ENCODE measurements at places on chromosomes 1 and 21. TPM values are rescaled to one million over a fixed set of nuclear protein-coding genes. Genes with fewer than 3 reads are reported as not detected.

- DNase-seq: no peak
These were observed 16.7 kb downstream of the NDC1 start for GRCh38 chr1:53821380-53821779.

GRCh38 chr1:6325482-6325881, 64.6 kb upstream of the GPR153 start:
- DNase-seq: no peak

GRCh38 chr1:28229996-28230395, 2.8 kb downstream of the DNAJC8 start:
- DNase-seq: no peak

GRCh38 chr1:245448975-245449431, 294.2 kb downstream of the KIF26B start:
- no peak for DNase-seq

- no peak for DNase-seq
These were observed 9.6 kb upstream of the SH2D1B start for GRCh38 chr1:162421258-162422164.

- no peak for DNase-seq
These were observed 1.0 kb upstream of the PSRC1 start for GRCh38 chr1:109283748-109284600.

DNA sequence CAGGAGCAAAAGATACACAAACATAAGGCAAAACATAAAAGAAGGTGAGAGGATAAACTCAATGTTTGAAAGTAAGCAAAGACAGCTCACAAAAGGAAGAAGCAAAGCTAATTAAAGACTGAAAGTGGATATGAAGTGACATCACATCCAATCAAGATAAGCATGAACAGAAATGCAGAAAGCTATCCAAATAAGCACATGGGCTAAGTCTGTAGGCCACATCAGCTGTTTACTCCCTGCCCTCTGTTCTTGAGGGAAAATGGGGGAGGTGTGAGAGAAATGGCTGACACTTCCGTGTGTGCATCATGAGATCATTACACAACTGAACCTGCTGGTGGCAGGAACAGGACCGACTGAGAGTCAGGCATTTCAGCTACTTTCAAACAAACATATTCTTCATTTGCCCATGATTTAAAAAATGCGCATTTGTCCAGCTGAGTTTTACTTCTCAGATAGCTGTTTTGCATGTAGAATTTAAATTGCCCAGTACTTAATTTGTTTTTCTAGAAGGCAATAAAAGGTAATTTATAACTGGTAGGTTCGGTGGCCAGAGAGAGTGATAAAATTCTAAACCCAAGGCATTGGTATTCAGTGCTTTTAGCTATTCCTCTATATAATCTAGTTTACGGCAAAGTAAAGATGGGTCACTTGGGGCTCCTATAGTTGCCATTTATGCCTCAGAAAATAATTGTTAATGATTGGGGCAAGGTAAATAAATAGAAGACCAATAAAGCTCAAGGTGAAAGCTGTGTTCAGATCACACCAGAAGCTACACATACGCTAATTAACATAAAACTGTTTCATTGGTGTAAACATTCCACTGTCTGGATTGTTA, 27.2 kb upstream of the MAN1A2 start:
- no peak for DNase-seq

DNA sequence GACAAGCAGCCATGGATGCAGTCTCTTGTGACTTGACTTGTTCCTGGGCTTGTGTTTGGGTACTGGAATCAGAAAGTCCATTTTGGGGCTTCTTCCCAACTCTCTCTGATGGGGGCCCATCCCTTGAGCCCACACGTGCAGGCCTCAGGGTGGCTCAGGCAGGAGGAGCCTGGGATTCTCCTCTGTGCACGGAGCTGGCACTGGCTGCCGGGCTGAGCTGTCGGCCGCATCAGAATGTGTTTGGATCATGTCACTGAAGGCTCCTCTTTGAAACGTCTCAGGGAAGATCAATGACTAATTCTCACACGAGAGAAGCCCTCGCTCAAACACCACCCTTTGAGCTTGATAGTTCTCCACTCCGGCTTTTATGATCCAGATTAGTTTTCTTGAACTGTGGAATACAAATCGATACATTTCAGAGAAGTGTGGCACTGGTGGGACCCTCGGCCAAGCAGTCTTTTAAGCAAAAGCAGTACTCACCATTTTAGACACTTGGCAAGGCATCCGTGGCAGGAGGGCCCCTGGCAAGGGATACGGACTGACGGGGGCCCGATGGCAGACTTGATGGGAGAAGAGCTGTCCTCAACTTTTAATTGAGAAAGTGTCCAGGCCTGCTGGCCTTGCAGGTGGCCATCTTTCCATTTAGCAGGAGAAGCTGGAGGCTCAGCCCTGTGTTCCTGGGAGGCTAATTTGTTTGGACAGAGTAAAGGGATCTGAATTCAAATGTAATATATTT, 220.7 kb upstream of the C1orf174 start:
- peak; percentile 49 for DNase-seq

- DNase-seq: no peak
These were observed 54.9 kb downstream of the NRIP1 start for GRCh38 chr21:15009837-15010363.

DNA sequence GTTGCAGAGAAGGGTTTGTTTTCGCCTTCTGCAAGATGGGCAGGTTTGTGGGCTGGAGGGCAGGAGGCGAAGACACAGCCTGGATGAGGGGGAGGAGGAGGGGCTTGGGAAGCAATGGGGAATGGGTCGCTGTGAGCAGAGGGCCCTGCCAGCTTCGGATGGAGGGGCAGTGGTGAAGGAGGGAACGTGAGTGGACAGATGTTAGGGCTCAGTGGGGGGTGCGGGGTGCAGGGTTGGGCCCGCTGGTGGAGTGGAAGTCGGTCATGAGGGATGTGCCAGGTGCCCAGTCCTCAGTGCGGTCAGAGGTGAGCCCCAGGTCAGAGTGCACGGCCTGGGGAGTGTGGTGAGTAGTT, 55.5 kb upstream of the ABCG1 start:
- no peak for DNase-seq

The NR1I3 gene
- polyA plus RNA-seq: not detected

The C1orf21 gene
- polyA plus RNA-seq: 41.8 TPM

The RNF186 gene
- 8.0 TPM for polyA plus RNA-seq

The PTPN7 gene
- polyA plus RNA-seq: 3.4 TPM

The OR2T35 gene
- not detected for polyA plus RNA-seq

Data from aorta (tissue), 5 donors.